ENCODE measurements at places on chromosomes 5 and 9.

- DNase-seq = no peak
These were observed 75.6 kb upstream of the PRSS3 start for GRCh38 chr9:33719581-33720374.

- no peak for DNase-seq
These were observed 236.9 kb downstream of the GOLPH3 start for GRCh38 chr5:31937226-31937625.

- DNase-seq = no peak
These were observed 4.2 kb downstream of the PTRH1 start for GRCh38 chr9:127711226-127711701.

GRCh38 chr5:60077292-60077691, 183.8 kb upstream of the PDE4D start:
- no peak for DNase-seq
